ENCODE measurements at places on chromosomes 2 and 18.

DNA sequence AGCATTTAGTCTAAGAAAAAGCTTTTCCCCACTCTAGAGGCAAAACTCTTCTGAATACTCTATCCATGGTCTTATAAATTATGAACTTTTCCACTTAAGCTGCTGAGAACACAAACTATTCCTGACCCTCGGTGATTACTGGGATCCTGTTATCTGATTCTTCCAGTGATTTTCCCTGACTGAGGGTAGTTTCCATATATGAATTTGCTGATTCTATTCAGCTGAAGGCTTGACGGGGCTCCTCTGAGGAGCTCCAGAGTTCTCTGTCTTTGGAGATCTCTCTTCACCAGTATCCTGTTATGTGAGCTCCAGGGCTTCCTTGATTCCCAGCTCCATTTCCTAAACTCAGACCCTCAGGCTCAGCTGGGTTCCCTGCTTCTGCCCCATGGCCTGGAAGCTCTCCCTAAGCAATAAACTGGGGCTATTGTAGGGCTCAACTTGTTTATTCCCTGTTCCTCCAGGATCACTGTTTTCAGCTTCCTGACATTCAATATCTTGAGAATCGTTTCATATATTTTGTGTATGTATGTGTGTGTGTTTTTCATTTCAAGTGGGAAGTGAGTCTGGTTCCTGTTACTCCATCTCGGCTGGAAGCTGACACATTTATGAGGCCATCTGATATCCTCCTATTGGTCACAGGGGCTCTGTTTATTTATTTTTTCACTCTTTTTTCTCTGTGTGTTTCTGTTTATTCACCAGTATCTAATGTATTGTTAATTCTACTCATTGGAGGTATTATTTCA lies 78.2 kb downstream of the ARHGAP28 start:
- no peak for DNase-seq

DNA sequence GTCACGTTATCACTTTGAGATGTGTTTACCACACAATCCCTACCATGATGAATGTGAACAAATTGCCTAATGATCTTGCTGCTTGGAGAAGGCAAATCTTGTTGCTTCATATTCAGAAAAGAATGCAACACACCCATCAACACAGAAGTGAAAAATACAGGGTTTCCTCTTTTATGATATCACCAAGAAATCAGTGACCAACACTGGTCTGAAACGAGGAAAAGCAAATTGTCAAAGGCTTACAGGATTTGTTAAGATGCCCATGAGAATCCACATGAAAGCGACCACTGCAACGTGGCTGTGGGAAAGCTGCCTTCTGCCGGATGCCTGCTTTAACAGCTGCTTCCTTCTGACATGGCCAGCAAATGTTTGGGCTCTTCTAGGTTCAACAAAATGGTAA lies 397.6 kb upstream of the LRATD1 start:
- DNase-seq = no peak

- DNase-seq = no peak
Observed at GRCh38 chr2:109139002-109139401, 10.0 kb downstream of the SH3RF3 start.

DNA sequence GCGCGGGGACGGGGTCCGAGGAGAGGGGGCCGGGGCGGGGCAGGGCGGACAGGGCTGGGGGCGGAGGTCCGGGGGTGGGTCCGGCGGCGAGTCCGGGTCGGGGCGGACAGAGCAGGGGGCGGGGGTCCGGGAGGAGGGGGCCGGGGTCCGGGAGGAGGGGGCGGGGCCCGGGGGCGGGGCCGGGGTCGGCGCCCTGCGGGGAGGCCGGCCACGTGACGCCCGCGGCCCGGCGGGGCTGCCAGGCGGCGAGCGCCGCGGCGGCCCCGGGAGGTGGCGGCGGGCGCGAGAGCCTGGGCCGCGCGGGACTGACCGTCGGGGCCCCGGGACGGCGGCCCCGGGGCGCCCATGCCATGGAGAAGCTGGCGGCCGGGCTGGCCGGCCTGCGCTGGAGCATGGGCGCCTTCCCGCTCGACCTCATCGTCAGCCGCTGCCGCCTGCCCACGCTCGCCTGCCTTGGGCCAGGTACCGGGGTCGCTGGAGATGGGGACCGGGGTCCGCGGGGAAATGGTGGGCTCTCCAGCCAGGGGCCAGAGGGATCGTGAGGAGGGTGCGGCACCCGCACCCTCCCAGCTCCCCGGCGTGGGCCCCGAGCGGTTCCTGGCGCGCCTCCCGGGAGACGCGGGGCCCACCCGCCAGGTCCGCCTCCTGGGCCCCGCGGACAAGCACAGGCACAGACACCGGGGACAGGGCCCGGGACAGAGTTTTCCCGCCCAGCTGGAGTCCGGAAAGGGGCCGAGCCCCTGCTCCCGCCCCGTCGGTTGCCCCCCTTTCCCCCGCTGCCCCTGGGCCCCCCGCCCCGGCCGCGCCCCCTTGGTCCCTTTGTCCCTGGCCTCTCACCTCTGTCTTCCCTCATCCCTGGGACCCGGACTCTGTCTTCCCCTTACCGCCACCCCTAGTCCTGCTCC lies at the start of gene GAREM2:
GAREM2 (plus strand) TSS at position 218 of the 905 bp plus-strand sequence; CDS start at position 351, 133 bp downstream.
- DNase-seq = no peak

DNA sequence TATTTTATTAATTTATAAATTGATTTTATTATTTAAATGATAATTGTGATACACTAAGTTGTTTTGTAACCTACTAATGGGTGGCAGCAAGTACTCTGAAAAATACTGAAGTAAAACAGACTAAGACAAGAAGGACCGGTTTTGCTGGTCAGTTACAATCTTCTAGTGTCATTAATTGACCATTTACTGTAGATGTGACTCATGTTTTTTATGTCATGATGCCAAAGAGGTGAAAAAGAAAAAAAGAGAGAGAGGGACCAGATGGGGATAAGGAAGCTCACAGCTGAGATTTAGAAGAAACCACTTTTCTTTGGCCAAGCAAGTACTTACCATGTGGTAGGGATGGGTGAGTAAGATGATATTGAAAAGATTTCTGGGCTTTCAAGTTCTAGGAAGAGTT lies 955.8 kb upstream of the LRRTM1 start:
- no peak for DNase-seq

DNA sequence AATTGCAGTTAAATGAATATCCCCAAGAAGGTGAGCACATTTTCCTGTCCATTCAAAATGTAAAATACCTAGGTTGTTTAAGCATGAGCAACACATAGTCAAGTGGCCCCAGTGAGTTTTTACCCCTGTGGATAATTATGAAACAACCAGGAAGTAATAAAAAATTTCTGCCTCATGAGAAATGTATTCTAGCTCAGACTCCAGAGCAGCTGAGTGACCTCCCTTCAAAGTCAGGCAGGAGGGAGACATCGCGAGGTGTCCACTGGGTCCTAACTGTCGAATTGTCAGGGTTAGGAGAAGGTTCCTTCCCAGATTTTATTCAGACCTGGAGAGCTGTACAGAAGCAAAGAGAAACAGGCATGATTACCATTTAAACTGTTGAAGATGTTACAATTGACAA lies 416.6 kb upstream of the SMIM21 start:
- no peak for DNase-seq

GRCh38 chr18:45328811-45329210 lies 286.5 kb upstream of the SLC14A2 start:
- no peak for DNase-seq

DNA sequence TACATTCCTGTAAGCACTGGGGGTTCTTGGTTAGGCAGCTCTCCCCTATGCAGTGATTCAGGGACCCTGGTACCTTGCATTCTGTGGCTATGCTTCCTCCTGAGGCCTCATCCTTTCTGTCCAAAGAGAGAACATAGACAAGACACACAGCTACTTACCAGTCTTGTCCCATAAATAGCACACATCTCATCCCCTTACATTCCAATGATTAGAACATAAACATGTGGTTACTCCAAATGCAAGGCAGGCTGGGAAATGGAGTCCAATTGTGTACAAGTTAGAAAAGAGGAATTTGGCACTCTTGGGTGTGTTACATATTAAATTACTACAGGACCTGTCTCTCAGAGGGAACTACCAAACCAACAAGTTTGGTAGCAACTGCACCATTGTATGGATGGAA lies 171.3 kb downstream of the ARHGAP15 start:
- DNase-seq = no peak

- no peak for DNase-seq
Observed at GRCh38 chr2:37500031-37500430, 155.6 kb downstream of the QPCT start.

- DNase-seq = no peak
Observed at GRCh38 chr2:216059233-216059834, 22.3 kb downstream of the PECR start.

DNA sequence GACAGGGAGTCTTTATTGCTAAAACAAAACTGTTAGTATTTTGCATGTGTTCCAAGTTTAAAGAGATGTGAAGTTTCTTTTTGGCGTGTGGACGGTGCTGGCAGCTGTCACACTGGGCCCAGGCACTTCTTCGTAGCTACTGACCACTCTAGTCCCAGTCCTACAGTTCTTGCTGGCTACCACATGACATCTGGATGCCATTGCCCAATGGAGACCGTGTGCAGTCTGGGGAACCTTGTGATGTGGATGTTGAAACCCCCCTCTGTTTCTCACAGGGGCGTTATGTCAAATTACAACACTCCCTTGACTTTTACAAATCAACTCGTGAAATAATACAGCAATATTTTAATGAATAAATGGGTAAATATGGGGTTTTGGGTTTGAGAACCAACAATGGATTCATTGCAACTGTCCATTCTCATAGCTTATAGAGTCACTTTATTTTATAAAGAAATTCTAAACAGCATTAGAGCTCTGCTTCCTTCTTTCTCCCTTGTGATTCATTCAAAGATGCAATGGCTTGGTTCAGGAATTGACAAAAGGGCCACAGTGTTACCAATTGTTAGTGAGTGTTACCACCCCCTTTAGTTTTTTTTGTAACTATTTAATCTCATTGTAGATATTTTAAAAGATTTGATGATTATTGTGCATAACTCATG lies 1.2 kb downstream of the GPD2 start:
- DNase-seq = no peak

DNA sequence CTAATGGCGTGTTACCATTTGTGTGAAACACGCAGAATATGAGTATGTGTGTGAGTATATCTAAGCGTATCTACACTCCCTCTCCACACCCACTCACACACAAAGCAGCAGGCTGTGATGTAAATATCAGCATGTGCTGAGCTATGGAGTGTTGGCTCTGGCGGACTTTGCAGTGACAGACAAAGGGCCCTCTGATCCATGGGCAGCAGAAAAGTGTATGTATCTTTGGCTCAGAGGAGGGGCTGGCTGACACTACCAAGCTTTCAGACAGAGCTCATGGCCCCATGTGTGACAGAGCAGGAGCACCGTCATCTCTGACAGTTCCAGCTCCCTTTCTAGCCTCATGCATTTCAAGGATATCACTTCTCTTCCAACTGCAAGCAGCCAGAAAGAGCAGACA lies 57.2 kb upstream of the ASB18 start:
- DNase-seq = no peak

DNA sequence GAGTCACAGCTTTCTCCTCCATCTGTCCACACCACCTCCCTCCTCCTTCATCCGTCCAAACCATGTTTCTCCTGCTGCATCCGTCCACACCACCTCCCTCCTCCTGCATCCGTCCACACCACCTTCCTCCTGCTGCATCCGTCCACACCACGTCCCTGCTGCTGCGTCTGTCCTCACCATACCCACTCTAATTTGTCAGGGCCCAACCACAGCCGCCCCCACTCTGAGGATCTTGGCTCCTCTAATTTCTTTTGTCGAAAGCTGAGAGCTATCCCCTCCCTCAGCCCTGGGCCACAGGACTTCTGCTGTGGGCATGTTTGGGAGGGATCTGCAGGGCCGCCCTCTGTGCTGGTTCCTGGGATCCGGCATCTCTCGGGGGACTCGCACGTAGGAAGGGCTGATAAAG lies 67.4 kb downstream of the TPO start:
- no peak for DNase-seq

GRCh38 chr18:12843420-12844350 lies 40.4 kb downstream of the PTPN2 start:
- DNase-seq = no peak

GRCh38 chr2:160891353-160891740 lies 268.9 kb upstream of the TANK start:
- no peak for DNase-seq

GRCh38 chr2:20172273-20173055 lies 52.5 kb downstream of the SDC1 start:
- DNase-seq = no peak

GRCh38 chr2:86764661-86765309 lies 25.9 kb downstream of the CD8A start:
- no peak for DNase-seq

- no peak for DNase-seq
Observed at GRCh38 chr2:54059504-54059903, 55.9 kb upstream of the ACYP2 start.

GRCh38 chr2:235497096-235497495 lies 3.3 kb downstream of the AGAP1 start:
- DNase-seq = no peak

- DNase-seq = no peak
Observed at GRCh38 chr2:157528963-157529751, 85.3 kb upstream of the CYTIP start.

DNA sequence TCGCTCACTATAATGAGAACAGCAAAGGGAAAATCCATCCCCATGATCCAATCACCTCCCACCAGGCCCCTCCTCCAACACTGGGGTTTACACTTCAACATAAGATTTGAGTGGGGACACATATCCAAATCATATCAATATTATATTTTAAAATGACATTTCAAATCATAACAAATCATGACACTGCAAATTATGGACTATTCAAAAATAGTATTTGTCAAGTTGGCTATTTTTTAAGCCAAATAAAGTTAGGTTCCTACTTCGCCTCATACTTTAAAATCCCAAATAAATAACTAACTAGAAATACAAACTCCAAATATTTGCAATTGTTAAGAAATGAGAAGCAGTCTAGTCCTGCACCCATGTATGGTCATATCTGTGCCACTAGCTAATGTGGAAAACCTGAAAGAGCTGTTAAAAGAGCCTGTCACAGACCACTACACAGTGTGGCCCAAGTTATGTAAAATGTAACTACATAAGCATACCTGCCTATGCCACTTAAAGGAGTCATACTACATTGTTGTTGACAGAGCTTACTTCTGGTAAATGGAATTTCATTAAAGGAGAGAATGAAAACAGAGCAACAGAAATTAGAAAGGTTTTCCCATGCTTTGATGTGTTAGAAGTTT lies 334.7 kb upstream of the GULP1 start:
- DNase-seq = no peak

GRCh38 chr18:11669271-11669947 lies 19.7 kb upstream of the GNAL start:
- no peak for DNase-seq

- no peak for DNase-seq
Observed at GRCh38 chr2:98563394-98563793, 44.9 kb downstream of the COA5 start.

GRCh38 chr2:175158894-175159293 lies 9.1 kb downstream of the ATF2 start:
- DNase-seq = no peak

GRCh38 chr2:42101206-42102023 lies 53.6 kb downstream of the PKDCC start:
- no peak for DNase-seq
